ENCODE measurements at places on chromosomes 7 and 10. TPM values are rescaled to one million over a fixed set of nuclear protein-coding genes. Genes with fewer than 3 reads are reported as not detected.

DNA sequence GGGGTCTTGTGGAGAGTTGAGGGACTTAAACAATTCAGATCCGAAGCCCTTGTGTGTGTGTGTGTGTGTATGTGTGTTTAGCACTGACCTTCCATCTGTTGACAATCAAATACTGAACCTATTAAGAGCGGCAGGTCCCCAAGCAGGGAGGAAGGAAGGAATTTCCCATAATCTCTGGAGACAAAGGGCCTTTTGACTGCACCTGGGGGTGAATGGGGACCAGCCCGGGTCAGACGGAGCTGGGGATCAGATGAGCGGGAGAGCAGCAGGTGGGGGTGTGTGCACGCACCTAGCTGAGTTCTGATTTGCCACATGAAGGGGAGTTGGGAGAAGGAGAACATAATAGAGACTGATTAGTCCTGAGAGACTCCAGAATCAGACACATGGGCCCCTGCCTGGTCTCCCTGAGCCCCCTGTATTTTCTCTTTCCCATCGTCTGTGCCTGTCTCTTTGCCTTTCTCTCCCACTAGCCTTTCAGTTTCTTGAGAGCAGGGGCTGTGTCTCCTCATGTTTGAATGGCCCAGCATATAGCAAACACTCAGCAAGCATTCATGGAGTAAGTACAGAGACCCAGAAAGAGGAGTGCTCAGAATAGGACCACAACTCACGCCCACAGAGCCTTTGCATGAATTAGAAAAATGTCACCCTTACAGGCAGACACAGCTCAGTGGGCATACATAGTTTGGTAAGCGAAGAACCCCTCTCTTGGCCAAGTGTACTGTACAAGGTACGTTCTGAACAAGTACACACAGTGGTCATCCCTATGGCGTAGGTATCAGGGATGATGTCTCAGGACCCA lies 288.3 kb upstream of the HABP2 start:
- no peak for DNase-seq

GRCh38 chr7:46283852-46284251 lies 362.8 kb upstream of the IGFBP3 start:
- no peak for DNase-seq

Gene LRRC61
- 10.1 TPM for total RNA-seq

Gene AKR1C8
- total RNA-seq = not detected

DNA sequence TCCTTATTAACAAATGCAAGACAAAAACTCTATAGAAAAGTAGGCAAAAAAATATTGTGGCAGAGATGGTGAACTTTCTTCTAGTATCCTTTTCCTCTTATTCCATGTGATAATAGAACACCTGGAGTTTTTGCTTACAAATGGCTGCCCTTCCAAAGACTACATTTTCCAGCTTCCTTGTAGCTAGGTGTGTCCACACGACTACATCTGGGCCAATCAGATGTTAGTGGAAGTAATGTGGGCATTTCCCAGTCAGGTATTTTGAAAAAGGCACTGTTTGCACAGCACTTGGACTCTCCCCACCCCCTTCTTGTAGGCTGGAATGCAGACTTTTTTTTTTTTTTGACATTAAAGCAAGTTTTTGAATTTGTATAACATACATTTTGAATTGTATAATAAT lies 105.5 kb upstream of the TBX20 start:
- no peak for DNase-seq

DNA sequence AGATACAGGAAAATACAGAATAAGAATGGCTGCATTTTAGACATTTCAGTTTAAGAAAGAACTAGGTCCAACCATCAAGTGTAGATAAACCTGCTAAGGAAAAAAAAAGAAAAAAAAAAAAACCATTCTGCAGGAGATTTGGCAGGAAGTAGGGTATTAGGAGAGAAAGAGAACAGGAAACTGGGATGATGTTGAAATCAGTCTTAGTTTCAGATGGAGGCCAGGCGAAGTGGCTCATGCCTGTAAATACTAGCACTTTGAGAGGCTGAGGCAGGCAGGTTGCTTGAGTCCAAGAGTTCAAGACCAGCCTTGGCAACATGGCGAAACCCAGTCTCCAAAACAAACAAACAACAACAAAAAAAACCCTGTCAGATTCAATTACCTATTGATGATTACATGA lies 120.2 kb downstream of the RAB11FIP2 start:
- no peak for DNase-seq

- no peak for DNase-seq
Measured at GRCh38 chr10:34286136-34286739, 528.9 kb downstream of the PARD3 start.

GRCh38 chr10:28939281-28940157 lies 262.2 kb downstream of the BAMBI start:
- DNase-seq = peak; percentile 16

DNA sequence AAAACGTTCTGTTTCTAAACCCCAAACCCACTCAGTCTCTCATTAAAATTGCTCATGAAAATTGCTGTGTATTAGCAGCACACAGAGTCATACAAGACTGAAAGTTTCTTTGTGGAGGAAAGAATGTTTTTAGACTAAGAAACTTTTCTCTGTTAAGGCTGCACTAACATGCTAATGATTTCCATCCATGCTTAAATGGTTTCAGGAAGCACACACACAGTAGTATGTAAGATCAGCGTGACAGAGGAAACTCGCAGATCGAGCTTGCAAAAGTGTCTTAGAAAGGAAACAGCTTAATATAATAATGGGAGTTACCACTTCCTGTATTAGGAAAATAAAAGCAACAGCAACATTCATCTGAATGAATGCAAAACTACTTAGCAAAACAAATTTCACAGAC lies 112.7 kb downstream of the ICA1 start:
- no peak for DNase-seq

DNA sequence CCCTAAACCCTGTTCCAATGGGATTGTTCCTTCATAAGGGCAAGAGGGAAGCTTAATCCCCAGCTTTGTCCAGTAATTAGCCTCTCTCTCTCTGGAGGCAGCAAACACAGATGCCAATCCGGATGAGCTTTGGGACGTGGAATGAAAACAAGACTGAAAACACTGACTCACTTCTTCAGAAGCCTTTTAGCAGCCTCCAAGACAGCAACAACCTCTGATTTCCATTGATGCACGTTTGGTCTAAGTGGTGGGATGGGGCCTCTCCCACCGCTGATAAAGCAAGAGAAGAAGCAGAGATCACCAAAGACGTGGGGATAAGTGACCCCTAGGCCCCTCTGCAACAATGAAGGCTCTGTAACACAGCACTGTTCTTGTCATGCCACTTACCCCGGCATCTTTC lies 5.8 kb upstream of the GFRA1 start:
- no peak for DNase-seq

DNA sequence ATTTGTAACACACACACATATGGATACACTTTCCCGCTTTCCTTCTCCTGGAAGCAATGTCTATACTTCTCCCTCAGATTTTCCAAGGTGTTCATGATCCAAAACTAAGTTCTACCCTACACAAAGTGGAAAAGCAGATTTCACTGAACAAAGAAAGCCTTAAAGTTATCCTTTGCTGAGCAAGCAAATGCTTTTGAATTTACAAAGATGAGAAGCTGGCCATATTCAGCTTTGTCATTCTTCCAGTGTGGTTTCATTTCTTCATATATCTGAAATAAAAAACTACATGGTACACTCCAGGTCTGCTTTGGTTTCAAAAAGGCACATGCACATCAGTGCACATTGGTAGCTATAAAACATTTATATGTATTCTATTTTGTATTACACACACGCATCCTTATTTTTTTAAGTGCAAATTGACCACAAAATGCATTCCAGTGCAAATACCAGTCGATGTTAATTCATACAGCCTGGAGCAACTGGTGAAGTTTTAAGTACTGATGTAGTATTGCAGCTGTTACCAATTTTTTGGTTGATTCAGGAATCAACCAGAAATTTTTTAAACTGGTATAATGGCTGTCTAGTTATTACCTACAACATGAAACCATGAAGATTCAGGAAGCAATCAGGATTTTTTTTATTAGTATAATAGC lies 65.5 kb upstream of the SRPK2 start:
- no peak for DNase-seq

Gene PTPRZ1
- 1.1 TPM for total RNA-seq

DNA sequence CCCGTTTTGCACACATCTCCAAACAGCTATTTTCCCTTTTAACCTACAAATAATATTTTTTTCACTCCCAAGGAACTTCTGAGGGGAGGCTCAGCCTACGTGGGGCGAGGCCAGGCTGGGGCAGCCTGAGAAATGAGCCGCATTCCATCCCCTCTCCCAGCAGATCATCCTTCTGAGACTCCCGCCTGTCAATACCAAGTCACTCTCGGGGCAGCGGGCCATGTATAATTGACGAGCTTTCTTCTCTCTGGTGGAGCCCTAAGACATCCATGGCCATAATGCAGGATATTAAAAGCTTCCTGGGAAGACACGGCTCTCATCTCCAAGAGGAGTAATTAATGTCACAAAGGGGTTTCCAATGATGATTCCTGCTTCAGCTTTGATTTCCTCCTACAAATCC lies 37.8 kb upstream of the CHST15 start:
- DNase-seq = no peak

Data from left colon (tissue), 2 donors.